ENCODE measurements at places on chromosomes 13 and 19.

DNA sequence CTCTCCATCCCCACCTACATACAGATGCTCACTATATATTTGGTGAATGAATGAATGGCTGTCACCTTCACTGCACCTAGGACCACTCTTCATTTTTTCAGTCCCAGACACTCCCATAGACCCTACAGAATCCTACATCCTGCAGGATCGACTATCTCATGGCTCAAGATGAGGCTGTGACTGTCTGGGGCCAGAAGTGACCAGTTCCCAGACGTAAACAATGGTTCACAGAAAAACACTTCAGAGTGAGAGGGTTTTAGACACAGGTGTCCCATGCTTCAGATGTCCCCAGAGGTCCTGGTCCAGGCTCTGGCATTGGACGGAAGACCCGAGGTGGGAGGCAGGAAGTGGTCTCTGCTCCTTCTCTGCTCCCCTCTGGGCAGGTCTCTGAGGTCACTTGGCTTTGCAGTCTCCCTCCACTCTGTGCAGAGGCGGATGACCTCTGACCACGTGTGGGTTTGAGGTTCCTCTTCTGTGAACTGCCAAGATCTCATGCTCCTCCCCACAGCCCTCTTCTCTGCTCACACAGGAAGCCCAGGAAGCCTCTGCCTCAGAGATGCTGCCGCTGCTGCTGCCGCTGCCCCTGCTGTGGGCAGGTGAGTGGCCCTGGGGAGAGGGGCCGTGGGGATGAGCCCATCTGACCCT, 24.9 kb downstream of the SIGLEC7 start:
- DNase-seq: peak; percentile 61

DNA sequence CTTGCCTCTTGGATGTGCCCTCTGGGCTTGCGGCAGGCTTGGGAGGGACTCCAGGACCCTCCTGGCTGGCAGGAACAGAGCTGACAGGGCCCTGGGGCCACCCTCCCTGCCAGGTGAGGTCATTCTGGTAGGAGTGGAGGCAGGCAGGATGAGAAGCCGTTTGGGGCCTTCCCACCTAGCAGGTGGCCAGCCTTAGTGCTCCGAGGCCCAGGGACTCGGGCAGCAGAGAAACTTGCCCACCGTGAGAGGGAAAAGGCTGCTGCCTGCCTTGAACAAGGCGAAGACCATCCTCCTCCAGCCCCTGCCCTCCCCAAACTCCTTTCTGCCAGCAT, 8.5 kb downstream of the RFX1 start:
- DNase-seq: no peak

DNA sequence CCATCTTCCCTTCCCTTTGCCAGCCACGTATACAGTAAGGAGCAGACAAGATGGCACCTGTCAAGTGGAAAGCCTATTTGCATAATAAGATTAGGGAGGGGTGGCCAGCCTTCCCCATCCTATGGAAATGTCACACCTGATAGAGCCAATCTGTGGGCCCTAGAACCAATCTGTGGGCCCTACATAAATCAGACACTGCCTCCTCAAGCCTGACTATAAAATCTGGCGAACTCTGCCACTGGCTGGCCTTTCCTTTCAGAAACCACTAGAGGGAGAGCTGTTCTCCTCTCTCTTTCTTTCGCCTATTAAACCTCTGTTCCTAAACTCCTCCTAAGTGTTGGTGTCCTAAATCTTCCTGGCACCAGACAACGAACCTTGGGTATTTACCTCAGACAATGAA, 231.5 kb upstream of the KLHL1 start:
- DNase-seq: no peak

DNA sequence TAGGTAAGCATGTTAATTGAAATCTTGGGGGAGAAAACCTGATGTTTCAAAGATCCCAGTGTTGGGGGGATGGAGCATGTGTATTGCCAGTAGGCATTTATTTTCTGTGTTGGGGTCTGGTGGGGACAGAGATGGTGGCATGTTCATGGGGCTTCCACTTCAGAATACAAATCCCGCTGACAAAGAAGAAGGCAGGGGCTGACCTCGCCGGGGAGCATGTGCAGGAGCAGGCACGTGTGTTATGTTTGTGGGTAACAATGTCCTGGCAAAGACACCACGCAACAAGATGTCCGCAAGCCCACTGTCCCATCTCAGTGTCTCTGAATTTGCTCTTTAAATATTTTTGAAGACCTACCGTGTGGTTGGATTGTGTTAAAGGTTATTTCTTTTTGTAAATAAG, 164.5 kb downstream of the TEX29 start:
- DNase-seq: no peak

DNA sequence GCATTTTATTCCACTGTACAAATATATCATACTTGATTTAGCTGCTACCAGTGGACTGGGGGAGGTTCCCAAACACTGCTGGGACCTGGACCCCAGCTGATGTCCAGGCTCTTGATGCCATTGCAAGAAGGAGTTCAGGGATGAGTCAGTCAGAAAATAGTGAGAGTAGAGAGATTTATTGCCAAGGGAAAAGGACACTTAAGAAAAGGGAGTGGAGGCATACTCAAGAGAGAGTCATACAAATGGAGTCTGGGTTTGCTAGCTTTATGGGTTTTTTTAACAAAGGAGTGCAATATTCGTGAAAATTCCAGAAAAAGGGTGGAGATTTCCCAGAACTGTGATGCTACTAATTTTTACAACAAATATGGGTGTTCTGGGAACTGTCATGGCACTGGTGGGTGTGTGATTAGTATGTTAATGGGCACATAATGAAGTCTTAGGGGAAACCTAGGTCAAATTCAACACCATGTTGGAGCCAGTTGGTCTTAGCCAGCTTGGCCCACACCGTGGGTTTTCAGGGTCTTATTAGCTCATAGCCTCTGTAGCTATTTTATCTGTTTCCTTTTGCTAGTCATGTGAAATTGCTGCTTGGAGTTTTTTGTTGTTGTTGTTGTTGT, 36.2 kb downstream of the GPC6 start:
- no peak for DNase-seq

- peak; percentile 32 for DNase-seq
Observed at GRCh38 chr13:74305876-74306275, 171.7 kb upstream of the KLF12 start.

- DNase-seq: no peak
Observed at GRCh38 chr13:25447396-25447795, 75.6 kb downstream of the ATP8A2 start.

- DNase-seq: no peak
Observed at GRCh38 chr13:42066542-42066941, 18.1 kb downstream of the DGKH start.

GRCh38 chr13:102195566-102196462, 206.0 kb downstream of the FGF14 start:
- DNase-seq: no peak

DNA sequence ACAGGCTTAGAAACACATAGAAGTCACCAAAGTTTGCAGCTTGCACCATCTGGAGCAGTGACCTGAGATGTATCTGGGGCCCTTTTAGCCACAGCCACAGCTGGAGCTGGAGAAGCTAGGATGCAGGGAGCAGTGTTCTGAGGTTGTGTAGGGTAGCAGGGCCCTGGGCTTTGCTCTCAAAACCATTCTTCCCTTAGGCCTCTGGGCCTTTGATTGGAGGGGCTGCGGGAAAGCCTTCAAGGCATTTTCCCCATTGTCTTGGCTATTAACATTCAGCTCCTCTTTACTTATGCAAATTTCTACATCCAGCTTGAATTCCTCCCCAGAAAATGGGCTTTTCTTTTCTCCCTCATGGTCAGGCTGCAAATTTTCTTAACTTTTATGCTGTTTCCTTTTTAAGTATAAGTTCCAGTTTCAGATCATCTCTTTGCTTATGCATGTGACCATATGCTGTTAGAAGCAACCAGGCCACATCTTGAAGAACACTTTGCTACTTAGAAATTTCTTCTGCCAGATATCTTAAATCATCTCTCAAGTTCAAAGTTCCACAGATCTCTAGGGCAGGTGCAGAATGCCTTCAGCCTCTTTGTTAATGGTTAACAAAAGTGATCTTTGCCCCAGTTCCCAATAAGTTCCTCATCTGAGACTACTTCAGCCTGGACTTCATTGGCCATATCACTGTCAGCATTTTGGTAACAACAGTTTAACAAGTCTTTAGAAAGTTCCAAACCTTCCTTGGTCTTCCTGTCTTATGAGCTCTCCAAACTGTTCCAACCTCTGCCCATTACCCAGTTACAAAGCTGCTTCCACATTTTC, 48.5 kb downstream of the NBEA start:
- no peak for DNase-seq

DNA sequence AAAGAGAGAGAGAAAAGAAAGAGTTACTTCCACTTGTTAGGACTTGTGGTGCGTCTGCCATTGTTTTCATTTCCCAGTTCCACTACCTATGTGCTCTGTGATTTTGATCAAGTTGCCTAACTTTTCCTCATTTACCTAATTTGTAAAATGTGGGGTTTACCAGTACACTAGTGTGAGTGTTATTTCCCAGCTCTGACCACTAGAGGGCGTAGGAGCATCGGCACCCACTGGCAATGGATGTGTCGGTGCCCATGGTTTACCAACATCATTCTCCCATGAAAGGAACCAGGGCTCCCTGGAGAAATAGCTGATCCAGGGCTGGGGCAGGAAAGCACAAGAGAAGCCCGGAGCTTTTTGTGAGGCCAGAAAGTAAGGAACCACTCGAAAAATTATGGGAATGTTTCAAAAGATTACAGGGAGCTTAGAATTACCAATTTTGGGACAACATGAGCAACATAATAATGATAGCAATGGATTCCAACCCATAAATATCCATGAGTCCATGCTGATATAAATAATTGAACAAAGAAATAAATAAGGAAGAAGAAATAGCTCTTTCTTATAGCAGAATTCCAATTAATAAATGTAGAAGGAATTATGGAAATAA, 15.1 kb upstream of the CEACAM4 start:
- DNase-seq: peak; percentile 87

- DNase-seq: no peak
Observed at GRCh38 chr13:77733674-77734073, 36.2 kb downstream of the SLAIN1 start.

DNA sequence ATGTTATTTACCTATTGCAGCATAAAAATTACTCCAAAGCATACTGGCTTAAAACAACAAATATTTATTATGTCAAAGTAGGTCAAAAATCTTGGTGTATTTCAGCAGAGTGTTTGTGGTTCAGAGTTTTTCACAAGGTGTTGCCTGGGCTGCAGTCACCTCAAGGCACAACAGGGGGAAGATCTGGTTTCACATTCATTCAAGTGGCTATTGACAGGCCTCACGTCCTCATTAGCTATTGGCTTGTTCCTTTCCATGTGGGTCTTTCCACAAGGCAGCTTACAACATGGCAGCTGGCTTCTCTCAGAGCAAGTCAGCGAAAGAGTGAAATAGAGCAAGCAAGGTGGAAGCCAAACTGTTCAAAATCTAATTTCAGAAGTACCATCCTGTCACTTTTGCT, 602.9 kb downstream of the OLFM4 start:
- no peak for DNase-seq

DNA sequence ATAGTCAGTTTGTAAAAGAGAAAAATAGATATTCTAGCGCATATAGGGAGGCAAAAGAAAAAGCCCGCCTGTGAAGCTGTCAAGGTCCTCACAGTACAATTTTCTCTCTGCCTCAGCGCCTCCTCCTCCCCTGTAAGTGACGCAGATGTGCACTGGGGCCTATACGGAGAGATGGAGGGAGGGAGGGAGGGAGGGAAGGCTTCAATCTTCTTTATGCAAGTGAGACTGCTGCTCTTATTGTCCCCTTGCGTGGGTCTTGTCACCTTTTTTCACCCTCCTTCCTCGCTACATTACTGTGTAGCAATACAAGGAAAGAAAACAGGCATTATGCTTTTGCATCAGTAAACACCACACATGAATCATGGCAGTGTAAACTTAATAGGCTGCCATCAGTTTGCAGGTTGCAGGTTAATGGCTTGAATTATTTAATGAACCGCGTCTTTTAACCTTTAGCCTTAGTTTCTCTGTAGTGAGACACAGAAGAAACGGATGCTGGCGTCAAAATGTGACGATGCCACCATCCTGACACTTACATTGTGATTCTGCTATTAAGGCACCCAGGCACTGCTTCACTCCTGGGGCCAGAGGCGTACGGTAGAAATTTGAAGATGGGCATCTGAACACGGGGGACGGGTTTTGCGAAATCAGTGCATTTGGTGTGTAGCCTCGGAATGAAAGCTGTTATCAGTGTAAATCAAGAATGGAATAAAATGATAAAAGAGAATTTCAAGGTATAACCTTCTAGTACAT, at the start of gene KLHL1:
TSS of gene KLHL1 (minus strand) at position 97 of the 750 bp plus-strand sequence. CDS start 753 bp downstream, outside the sequence.
- DNase-seq: no peak

GRCh38 chr19:46533078-46533620, 37.5 kb upstream of the PNMA8B start:
- DNase-seq: no peak

- DNase-seq: no peak
Observed at GRCh38 chr13:31088826-31089420, 72.8 kb downstream of the HSPH1 start.

DNA sequence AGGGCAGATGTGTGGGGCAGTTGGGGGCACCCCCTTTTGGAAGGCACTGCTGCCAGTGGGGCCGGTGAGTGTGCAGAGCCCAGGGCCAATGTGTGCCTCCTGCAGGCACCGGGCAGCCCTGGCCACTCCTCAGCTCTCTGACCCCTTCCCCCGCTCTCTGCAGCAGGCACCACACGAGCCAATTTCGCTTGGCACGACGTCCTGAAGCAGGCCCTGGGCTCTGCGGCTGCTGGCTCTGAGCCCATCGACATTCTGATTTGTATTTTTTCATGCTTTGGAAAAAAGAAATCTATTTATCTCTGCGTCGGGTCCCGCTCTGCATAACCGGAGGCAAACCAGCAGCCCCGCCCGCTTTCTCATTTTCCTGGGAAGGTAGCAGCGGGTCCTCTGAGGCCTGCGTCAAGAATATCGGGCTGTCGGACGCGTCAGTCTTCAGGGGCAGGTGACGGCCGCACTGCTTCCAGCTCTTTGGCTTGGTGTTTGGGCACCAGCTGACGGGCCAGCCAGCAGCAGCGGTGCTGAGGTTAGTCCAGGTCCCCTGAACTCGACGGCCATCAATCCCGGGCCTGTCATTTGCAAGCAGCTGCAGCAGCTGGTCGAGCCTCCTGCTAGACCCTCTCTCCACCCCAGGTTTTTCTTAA, 134.3 kb downstream of the KDM4B start:
- no peak for DNase-seq

DNA sequence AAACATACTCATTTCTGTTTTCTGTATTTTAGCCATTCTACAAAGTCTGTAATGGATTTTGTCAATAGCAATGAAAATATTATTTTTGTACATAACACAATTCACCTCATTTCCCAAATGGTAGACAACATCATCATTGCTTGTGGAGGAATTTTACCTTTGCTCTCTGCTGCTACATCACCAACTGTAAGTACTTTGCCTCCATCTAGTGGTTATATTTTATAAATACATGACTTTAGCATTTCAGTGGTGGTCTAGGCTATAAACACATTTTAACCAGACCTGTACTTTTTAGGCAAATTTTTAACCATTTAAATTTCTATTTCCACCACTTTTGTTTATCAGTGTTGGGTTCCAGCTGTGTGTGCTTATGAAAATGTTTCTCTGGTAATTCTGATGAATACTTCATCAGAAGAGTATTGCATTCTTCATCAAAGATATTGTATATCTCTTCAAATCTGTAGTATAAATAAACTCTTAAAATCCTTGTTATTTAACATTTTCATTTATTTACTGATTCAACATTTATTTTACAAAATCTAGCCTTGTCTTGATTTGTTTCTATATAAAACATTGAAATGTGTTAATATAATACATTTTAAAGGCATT, 222.4 kb downstream of the NBEA start:
- peak; percentile 43 for DNase-seq
